ENCODE measurements at places on chromosomes 1 and 21. TPM values are rescaled to one million over a fixed set of nuclear protein-coding genes. Genes with fewer than 3 reads are reported as not detected.
A peak's percentile ranks its signal among the peaks of the same experiment; 100 is the strongest.

- no peaks in the 10 kb centered on the region for H3K27me3 ChIP-seq
- peak overlapping the region; percentile 72 for H3K27ac ChIP-seq
- H3K4me3 ChIP-seq, result peak overlapping the region; percentile 38
- peaks cover 4% of the 10 kb centered on the region for H3K36me3 ChIP-seq
These were observed 262.1 kb upstream of the SGIP1 start for GRCh38 chr1:66271904-66272254.

DNA sequence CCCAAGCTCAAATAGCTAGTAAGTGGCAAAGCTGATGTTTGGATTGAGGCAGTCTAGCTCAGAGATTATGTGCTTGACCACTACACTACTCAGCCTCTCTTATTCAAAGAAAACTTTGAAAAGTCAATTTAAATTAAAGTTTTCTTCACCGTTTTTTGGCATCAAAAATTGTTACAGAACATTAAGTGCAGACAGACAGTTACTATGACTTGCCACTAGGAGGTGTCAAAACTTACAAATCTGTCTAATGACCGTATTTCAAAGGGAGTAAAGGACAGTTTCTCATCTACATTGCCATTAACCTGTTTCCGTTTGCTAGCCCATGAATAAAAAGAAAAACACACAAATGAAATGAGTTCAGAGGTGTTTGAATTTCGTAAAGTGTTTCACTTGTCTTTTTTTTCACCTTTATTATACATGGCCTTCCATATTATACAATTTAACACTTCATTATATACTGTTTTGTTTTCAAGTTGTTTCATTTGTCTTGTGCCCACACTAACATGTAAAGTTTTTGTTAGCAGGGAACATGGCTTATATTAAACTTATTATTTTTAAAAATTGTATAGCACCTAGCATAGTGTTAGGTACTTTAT lies 57.4 kb upstream of the MTF2 start:
- no peak overlapping the region for H3K4me3 ChIP-seq
- H3K4me1 ChIP-seq, result peaks cover 5% of the 10 kb centered on the region
- H3K36me3 ChIP-seq, result no peaks in the 10 kb centered on the region

DNA sequence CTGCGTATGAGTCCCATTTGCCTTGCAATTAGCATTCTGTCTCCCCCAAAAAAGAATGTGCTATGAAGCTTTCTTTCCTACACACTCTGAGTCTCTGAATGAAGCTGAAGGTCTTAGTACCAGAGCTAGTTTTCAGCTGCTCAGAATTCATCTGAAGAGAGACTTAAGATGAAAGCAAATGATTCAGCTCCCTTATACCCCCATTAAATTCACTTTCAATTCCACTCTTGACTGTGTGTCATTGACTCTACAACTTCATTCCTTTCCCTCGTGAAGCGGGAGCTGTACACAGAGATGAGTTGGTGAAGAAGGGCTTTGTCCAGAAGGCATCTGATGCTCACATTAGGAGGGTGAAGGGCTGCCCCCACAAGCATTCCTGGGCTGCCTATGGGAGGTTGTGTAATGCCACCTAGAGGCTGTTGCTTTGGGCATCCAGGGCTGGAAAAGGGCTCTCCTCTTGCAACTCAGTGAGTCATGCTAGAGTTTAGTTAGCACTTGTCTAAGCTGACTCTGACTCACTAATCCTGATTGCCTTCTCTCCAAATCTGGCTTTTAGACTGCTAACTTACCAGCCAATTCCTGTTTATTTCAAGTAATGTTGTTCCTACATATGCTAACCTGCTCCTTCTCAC lies 1.8 kb downstream of the SPRR1B start:
- H3K4me1 ChIP-seq, result peaks cover 25% of the 10 kb centered on the region
- H3K4me3 ChIP-seq, result no peak overlapping the region
- peak; percentile 80 for DNase-seq

DNA sequence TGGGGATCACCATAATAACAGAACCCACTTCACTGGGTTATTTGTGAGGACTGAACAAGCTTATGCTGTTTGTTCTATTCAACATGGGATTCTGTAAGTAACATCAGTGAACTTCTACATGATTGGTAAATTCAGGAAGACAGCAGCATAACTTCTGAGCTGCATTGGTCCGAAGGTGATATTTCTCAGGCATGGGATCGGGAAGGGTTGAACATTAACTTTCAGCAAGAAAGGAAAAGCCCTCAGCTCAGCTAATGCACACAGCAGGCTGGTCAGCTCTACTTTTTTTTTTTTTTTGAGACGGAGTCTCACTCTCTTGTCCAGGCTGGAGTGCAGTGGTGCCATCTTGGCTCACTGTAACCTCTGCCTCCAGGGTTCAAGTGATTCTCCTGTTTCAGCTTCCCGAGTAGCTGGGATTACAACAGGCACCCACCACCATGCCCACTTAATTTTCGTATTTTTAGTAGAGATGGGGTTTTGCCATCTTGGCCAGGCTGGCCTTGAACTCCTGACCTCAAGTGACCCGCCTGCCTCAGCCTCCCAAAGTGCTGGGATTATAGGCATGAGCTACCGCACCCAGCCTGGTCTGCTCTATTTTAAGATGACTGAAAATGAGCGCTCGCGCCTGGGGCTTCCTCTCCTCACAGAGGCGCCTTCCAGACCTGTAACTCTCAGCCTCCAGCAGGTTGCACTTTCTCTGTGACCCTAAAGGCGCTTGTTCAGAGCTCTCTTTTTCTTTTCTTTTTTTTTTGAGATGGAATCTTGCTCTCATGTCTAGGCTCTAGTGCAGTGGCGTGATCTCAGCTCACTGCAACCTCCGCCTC lies 42.2 kb downstream of the ECE1 start:
- no peak overlapping the region for H3K4me3 ChIP-seq
- H3K27me3 ChIP-seq, result no peaks in the 10 kb centered on the region
- no peak for DNase-seq
- H3K27ac ChIP-seq, result no peak overlapping the region

DNA sequence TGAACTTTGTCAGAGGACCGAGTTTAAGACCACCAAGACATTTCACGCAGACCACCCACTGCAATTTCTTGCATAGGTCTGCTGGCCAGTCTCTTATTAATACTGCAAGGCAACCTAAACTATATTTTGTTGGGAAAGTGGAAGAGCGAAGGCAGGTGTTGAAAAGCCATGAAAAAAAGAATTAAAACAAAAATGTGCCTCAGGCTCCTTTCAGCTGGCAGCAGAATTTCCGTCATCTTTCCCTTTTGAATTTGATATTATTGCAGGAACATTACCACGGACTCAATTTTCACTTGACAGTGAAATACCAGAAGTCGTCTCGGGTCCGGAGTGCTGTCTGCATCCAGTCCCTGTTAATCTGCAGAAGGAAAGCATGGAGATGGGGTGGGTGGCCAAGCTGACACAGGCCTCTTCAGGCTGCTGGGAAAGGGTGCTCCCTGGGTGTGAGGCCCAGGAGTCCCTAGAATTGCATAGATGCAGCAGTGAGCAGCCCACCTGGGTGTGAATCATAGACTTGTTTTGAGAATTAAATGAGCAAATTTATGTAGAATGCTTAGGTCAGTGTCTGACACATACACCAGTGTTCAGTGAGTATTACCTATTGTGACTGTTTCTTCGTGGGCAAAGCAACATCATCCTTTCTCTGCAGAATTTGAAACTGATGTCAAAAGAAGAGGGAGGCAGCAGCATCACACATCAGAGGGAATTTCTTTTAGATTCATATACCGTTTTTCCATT lies 150.7 kb downstream of the PBX1 start:
- no peak overlapping the region for H3K4me3 ChIP-seq
- H3K36me3 ChIP-seq, result peaks cover 5% of the 10 kb centered on the region
- H3K27me3 ChIP-seq, result no peaks in the 10 kb centered on the region
- H3K27ac ChIP-seq, result no peak overlapping the region
- H3K4me1 ChIP-seq, result peaks cover 17% of the 10 kb centered on the region

Gene NCF2
- total RNA-seq, result 8.6 TPM

DNA sequence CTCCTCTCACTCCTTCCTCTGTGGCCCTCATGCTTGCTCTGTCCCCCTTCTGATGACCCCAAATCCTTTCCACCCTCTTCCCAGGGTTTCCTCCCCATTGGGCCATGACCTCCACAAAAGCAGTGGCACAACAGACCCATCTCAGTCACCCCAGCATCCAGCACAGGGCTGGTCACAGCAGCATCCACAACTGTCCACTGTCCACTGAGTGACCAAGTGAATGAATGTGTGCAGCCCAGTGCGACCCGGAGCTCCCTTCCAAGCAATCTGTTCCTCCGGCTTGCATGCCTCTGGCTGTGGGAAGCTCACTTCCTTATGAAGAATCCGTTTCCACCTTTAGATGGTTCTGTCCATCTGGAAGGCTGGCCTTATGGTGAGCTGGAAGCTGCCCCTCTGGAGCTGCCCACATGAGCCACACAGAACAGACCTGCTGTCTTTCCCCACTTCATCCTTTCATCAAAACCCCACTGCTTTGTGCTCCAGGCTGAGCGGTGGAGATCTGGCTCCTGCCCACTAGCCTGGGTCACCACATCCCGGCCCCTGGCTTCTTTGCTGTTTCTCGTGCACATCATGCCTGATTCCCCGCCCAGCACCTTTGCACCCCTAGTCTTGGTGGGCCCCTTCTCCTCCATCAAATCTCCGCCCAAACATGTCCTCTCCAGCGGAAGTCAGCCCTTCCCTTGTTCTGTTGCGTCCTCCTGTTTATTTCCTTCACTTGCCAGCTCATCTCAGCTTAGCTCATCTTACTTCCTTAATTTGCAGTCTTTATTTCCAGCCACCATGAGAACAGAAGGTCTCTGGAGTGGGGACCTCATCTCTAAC lies 56.4 kb downstream of the EDN2 start:
- H3K27ac ChIP-seq, result no peak overlapping the region
- peaks cover 14% of the 10 kb centered on the region for H3K27me3 ChIP-seq
- H3K4me1 ChIP-seq, result peaks cover 10% of the 10 kb centered on the region
- no peak for DNase-seq
- no peaks in the 10 kb centered on the region for H3K36me3 ChIP-seq

GRCh38 chr21:46154955-46155513 lies 345 bp downstream of the FTCD start:
- H3K27ac ChIP-seq, result no peak overlapping the region
- no peaks in the 10 kb centered on the region for H3K27me3 ChIP-seq
- no peaks in the 10 kb centered on the region for H3K4me1 ChIP-seq
- no peak overlapping the region for H3K4me3 ChIP-seq
- H3K36me3 ChIP-seq, result peaks cover 5% of the 10 kb centered on the region

- H3K27me3 ChIP-seq, result no peaks in the 10 kb centered on the region
- peaks cover 21% of the 10 kb centered on the region for H3K4me1 ChIP-seq
- no peak for DNase-seq
- H3K27ac ChIP-seq, result no peak overlapping the region
- H3K36me3 ChIP-seq, result peaks cover 4% of the 10 kb centered on the region
These were observed 88.6 kb upstream of the LYPLAL1 start for GRCh38 chr1:219085082-219085481.

DNA sequence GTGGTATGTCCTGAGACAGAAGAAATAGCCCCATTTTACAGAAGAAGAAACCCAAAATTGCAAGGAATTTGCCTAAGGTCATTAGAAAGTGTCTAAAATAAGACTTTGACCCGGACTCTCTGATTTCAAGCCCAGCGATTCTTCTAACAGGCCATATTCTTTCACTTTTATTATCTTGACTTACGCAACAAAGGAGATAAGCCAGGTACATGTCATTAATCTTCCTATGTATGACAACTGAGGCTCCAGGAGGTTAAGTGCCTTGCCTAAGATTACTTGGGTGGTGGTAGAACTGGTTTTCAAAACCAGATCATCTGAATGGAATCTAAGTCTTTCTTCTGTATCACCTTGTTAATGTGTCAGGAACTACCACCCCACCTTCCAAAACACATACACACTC lies 124.3 kb downstream of the PBX1 start:
- peaks cover 27% of the 10 kb centered on the region for H3K4me1 ChIP-seq
- H3K27ac ChIP-seq, result peak overlapping the region; percentile 90
- no peaks in the 10 kb centered on the region for H3K27me3 ChIP-seq
- peak; percentile 49 for DNase-seq

- DNase-seq, result no peak
- H3K4me1 ChIP-seq, result no peaks in the 10 kb centered on the region
- no peaks in the 10 kb centered on the region for H3K27me3 ChIP-seq
- H3K4me3 ChIP-seq, result no peak overlapping the region
- no peak overlapping the region for H3K27ac ChIP-seq
These were observed 154.8 kb upstream of the DAB1 start for GRCh38 chr1:57578680-57579079.

DNA sequence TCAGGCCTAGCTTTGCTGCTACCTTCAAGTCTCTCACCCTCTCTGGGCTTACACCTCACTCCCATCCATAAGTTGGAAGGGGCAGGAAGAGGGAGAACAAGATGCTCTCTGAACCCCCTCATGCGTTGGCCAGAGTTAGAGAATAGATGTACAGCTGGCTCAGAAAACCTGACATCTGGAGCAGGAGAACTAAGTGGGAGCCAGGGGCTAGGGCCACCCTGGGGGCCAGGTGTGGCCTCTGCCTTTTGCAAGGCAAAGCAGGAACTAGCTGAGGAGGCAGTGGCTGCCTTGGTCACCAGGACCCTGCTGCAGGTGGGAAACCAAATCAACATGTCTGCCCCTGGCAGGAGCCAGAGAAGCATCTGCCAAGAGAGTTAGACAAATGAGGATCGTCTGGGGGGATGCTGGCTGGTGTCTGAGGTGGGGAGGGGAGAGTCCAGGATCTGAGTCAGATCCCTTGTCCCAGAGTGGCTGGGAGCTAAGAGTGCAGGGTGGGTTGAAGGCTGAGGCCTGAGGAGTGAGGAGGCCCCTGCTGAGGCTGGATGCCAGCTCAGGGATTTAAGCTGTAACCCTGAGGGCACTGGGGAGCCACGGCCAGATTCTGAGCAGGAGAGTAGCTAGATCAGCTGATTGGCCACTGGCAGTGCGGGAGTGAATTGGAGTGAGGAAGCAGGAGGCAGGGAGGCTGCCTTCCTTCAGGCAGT lies 115.0 kb downstream of the EPHB2 start:
- peak overlapping the region; percentile 11 for H3K4me3 ChIP-seq
- H3K36me3 ChIP-seq, result peaks cover 7% of the 10 kb centered on the region

GRCh38 chr1:96409689-96410088 lies 311.9 kb upstream of the PTBP2 start:
- no peak overlapping the region for H3K27ac ChIP-seq
- H3K36me3 ChIP-seq, result no peaks in the 10 kb centered on the region
- no peaks in the 10 kb centered on the region for H3K27me3 ChIP-seq
- DNase-seq, result no peak
- H3K4me1 ChIP-seq, result no peaks in the 10 kb centered on the region
- H3K4me3 ChIP-seq, result no peak overlapping the region
